ENCODE measurements at places on chromosomes 6 and 20. TPM values are rescaled to one million over a fixed set of nuclear protein-coding genes. Genes with fewer than 3 reads are reported as not detected.

Gene CAPN11
- not detected for polyA plus RNA-seq

DNA sequence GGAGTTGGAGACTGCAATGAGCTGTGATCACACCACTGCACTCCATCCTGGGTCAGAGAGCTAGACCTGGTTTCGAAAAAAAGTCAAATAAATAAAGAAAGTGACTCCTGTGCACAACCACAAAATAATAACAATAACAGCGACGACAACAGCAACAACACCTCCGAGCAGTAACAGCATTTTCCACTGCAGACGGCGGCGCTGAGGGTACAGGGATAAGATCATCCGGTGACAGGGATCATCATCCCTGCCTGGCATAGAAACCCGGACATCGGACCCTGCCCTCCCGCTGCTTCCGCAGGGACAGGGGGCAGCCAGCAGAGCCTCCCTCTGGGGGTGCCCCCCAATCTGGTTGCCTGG, 11.5 kb downstream of the SRXN1 start:
- DNase-seq, result peak; percentile 49

GRCh38 chr6:37625591-37626374, 71.9 kb downstream of the MDGA1 start:
- DNase-seq, result no peak

Gene MUCL3
- not detected for polyA plus RNA-seq

DNA sequence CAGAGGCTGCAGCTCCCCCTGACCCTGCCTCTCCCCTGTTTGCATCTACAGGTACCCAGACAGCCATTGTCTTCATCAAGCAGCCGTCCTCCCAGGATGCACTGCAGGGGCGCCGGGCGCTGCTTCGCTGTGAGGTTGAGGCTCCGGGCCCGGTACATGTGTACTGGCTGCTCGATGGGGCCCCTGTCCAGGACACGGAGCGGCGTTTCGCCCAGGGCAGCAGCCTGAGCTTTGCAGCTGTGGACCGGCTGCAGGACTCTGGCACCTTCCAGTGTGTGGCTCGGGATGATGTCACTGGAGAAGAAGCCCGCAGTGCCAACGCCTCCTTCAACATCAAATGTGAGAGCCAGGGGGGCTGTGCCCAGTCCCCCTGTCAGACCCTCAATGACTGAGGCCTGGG, 42.1 kb upstream of the SRF start:
- peak; percentile 78 for DNase-seq

DNA sequence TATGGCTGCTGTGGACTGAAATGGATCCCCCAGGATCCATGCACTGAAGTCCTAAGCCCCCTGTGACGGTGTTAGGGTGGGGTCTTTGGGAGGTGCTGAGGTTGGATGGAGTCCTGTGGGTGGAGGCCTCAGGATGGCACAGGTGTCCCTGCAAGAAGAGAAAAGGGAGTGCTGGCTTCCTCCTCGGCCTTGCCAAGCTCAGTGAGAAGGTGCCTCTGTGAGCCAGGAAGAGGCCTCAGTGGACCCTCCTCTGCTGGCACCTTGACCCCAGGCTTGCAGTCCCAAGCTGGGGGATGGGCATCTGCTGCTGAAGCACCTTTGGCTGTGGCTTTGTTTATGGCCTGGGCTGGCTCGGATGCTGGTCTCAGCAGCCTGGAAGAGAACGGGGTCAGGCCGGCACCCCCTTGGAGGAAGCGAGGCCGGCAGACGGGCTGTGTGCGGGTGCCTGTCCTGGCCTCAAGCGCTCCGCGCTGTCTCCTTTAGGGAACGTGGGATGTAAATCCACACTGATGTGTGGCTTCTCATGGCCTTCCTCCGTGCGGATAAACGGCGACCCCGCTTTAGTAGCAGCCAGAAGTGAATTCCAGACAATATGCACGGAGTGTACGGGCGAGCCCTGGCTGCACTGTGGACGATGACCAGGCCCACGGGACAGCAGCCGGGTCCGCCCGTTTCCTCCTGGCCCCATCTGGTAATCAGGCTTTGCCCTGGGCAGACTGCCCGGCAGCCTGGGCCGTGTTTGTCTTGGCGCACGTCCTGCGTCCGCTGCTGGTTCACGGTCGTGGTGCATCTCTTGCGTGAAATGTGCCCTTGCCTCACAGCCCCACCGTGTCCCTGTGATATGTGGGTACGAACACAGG, 182.6 kb downstream of the ERMARD start:
- peak; percentile 68 for DNase-seq

Gene TNXB
- polyA plus RNA-seq, result 5.2 TPM

Gene NMBR
- not detected for polyA plus RNA-seq

DNA sequence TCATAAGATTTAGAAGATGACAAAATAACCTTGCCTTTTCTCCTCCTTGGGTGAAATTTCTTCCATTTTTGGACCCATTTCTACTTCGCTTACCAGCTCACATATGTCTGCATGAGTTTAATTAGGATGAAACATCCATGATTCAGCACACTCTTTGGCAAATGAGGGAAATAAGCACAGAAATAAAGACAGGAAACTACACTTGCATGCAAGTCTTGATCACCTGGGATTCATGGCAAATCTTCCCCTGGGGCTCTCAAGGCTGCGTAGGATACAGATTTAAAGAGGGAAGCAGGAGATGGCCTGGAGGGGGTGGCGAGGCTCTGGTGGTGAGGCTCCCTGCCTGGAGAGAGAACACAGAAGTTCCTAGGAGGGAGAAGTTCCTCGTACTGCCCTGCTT, 147.8 kb downstream of the EDN3 start:
- no peak for DNase-seq
